ENCODE measurements at places on chromosomes 13 and 19. TPM values are rescaled to one million over a fixed set of nuclear protein-coding genes. Genes with fewer than 3 reads are reported as not detected.

Gene CATSPERD
- not detected for total RNA-seq

Gene PTH2
- total RNA-seq: not detected

Gene AZU1
- not detected for total RNA-seq

Gene TPTE2
- total RNA-seq: not detected

Gene CEACAM4
- not detected for total RNA-seq

Gene ZMYM2
- total RNA-seq: 61.1 TPM

Gene ZNF579
- 1.8 TPM for total RNA-seq

Gene KLK2
- 0.53 TPM for total RNA-seq

Gene MED29
- total RNA-seq: 7.7 TPM

Gene CYP4F22
- not detected for total RNA-seq

Gene TDRD3
- total RNA-seq: 12.4 TPM

Gene PRSS57
- total RNA-seq: not detected

Gene B9D2
- 1.9 TPM for total RNA-seq

Gene RFX1
- 2.2 TPM for total RNA-seq

Gene SLC8A2
- 0.26 TPM for total RNA-seq

Gene WDR62
- total RNA-seq: 0.26 TPM

Gene CYSLTR2
- total RNA-seq: not detected

Gene CNN1
- total RNA-seq: not detected

Gene FNDC3A
- 23.0 TPM for total RNA-seq

Data from bronchial epithelial cell (primary cell).